ENCODE measurements at places on chromosomes 2 and 18.

DNA sequence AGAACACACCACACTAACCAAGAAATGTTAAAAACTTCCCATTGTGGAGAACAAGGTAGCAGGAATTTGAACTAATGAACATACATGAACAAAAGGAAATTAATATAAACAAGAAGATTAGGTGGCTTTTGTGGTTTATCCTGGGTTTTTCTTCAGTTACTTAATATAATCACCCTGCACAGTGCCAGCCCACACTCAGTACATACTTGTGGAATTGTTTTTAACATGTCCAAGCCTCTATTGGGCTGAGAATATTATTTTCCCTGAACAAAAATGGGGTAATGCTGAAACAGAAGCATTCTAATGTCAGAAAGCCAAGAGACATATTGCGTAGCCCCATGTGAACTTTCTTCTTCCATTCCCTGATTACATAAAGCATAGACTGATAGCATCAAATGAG, 202.8 kb downstream of the DNER start:
- DNase-seq, result no peak

DNA sequence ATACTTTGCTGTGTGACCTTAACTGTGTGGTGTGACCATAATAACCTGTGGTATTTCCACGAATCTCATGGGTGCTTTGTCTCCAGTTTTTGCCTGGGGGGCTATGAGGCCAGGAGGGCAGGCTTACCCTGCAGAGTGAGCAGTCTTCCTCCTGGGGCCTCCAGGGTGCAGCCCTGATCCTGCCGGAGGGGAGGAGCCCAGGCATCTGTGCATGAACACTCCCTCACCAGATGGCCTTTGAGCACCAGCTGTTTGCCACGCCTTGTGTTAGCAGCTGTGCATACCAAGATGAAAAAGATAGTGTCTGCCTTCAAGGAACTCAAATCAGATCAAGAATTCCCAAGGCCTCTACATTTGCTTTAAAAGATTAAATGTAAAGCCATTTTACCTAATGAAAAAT, 75.0 kb upstream of the RBM44 start:
- DNase-seq, result peak; percentile 62

DNA sequence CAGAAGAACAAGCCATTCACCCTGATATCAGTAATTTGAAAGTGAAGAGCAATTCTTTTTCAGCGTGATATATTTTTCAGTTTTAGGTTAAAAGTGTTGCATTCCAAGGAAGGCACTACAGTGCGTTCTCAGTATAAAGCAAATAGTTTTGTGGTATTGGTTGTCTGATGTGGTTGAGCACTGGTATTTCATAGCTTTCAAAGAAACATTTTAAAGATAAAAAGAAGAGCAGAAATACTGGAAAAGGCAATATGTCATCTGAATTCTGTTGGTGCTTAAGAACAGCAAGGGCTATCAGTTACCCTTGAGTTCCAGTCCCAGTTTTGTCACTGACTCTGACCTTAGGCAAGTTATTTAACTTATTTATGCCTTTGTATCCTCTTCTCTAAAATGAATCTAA, 191.6 kb downstream of the BABAM2 start:
- no peak for DNase-seq

DNA sequence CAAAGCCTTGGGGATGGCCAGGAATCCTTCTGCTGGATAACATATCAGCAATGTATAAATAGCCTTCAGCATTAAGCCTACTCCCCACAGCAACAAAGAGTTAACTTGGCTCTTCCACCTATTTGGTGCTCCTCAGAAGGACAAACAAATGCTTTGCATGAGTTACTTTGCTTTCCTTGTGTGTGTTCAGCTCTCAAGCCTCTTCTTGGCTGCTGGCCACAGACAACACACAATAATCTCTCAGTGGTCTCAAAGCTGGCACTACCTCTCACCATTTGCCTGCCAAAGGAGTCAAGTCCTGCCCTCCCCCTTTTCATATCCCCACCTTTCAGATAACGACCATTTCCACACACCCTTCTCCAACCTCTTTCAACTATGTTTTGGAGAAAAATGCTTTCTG, 17.5 kb downstream of the FTCDNL1 start:
- no peak for DNase-seq

DNA sequence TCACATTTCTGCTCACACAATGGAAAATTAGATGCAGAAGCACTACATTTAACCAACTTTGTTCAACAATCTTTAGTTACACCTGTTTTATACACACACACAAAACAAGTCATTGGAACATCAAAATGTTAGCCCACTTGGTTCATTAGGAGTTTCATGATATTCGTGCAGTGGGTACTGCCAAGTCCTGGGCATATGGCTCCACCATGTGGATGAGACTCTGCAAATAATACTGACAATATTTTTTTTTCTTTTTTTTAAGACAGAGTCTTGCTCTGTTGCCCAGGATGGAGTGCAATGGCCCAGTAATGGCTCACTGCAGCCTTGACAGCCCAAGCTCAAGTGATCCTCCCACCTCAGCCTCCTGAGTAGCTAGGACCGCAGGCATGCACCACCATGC, 34.5 kb upstream of the GRB14 start:
- DNase-seq, result no peak

GRCh38 chr2:27086090-27086723, 365 bp upstream of the KHK start:
- peak; percentile 73 for DNase-seq

DNA sequence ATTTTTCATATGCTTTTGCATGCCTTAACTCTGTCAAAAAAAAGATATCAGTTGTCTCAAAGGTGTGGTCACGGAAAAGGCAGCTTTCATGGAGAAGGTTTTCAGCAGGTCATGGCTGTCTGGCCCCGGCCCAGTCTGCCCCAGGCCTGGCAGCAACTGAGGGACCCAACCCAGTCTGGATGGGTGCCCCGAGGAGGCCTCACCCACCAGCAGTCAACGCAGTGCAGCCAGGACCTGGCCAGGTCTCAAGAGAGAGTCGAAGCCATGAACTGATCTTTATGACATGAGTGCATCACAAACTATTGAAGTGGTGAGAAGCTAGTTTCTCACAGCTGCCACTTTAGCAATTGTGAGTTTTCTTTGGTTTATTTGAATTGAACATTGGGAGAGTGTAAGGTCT, 7.9 kb downstream of the TUBB6 start:
- no peak for DNase-seq

GRCh38 chr2:231810905-231811304, 24.7 kb downstream of the COPS7B start:
- DNase-seq, result peak; percentile 62

GRCh38 chr2:35822716-35823115, 532.9 kb upstream of the CRIM1 start:
- DNase-seq, result no peak

DNA sequence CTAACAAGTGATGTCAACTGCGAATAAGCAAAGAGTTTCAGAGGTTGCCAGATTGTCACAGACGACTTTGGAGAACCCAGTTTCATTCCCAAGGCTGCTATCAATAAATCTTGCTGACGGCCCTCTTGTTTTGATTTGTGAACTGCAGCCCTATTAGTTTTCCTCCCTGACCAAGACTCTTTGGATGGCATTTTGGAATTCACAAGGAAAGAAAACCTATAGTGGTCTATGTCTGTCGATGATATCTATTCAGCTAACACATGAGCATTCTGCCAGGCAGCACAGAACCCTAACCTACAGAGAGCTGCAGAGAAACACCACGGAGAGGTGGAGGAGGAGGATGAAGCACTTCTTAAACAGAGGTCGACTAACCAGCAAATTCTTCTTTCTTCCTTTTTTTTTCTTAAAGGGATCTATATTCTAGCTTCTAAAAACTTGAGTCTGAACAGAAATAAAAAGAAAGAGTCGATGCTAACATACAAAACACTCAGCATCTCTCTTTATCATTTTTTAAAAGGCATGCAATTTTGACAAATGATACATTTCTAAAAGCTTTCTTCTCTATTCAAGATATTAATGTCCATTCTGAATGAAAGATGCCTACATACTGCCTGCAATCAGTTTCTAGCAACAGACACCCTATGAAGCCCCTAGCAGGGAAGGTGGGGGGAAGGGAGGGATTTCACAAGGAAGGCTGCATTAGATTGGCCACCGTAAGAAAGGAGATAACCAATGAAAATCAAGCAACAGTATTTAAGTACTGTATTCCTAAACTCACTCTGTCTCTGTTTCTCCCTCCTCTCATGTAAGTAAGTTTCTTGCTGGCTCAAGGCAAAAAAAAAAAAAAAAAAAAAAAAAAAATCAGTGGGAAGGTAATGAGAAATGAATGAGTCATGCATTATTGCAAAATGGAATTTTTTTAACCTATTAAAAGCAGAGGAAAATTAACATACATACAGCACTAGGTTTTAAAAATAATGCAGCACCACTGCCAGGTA, 83.0 kb upstream of the CHRNA1 start:
- peak; percentile 77 for DNase-seq

- no peak for DNase-seq
Measured at GRCh38 chr2:149488706-149489440, 98.7 kb downstream of the MMADHC start.

DNA sequence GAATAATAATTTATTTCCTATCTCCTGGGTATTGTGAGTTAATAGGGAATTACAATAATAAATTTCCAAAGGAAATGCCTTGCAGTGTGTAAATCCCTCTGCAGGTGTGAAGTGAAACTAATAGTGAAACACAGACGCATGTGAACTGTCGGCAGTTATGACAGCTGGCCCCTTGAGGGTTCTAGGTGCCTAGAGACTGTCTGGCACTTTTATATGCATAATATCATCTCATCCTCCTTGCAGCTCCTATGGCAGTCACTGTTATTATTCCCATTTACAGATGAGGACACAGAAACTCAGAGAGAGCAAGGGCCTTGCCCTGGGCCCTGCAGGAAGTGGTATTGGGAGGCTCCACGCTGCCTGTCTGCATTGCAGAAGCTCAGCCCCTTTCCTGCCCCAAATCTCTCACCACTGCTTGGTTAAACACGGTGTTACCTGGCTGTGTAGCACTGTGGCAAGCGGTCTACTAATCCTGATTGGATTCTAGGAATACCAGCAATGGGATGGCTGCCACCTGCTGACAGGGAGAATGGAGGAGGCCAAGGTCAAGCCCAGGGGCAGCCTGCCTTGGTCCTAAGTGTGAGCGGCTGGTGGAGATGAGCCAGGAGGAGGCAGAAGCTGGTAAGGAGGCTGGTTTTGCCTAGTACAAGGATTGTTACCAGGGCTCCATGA, 32.8 kb upstream of the ACKR3 start:
- no peak for DNase-seq

- no peak for DNase-seq
Measured at GRCh38 chr2:144152817-144153271, 367.1 kb downstream of the ZEB2 start.

- DNase-seq, result no peak
Measured at GRCh38 chr2:5666798-5667197, 25.4 kb upstream of the SOX11 start.

DNA sequence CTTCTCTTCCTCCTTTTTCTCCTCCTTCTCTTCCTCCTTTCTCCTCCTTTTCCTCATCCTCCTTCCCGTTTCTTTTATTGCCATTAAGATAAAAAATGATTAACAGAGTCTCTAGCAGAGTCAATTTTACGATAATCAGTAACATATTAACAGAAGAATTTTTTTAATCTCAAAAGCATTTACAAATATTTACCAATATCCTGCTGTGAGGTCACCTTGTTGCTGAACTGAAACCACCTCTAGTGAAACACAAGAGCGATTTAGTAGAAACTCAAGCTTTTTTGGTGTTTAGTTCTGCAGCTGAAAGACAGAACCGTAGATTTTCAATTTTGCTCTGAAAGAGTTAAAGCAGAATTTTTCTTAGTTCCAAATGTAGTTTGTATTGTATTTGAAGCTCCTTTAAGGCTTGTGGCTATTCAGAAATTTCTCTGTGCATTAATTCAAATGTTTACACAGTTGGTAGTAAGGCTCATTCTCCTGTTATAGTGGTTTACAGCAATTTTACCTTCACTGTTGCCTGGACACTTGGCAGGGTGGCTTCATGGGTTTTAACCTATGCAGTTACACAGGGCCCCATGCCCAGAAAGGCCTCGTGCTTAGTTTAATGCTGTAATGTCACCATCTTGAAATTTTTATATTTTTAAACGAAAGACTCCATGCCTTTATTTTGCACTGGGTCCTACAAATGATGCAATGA, 1106.6 kb upstream of the FAM98A start:
- no peak for DNase-seq

DNA sequence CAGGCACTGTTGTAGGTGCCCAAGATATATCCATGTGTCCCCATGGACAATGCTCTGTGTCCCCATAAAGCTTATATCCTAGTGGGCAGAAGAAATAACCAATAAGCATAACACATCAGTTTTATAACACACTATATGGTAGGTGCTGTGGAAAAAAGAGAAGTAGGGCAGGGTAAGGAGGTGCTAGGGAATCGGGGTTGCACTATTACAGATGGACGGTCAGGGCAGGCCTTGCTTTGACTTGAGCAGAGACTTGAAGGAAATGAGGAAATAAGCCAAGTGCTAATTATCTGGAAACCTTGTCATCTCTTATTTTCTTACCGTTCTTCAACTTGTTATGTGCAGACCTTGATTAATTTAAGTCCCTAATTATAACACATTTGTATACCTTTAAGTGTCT, 82.0 kb downstream of the PHLPP1 start:
- no peak for DNase-seq

- DNase-seq, result no peak
Measured at GRCh38 chr2:70505613-70506391, 47.8 kb downstream of the TGFA start.

GRCh38 chr2:8064603-8065002, 617.3 kb upstream of the ID2 start:
- no peak for DNase-seq

DNA sequence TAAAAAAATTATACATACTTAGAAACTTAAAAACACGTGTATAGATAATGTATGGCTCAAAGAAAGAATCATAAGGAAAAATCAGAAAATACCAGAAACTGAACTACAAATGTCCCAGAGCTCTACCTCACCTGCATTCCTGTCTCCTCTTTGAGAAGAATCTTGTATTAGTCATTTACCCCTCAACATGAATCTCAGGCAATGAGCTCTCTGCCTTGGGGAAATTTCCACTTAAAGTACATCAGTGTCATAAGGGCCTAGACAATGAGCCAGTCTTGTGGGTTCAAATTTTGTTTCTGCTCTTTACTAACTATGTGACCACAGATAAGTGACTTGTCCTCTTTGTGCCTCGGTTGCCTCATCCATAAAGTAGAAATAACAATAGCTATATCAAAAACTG, 40.1 kb downstream of the SCG2 start:
- DNase-seq, result peak; percentile 60

DNA sequence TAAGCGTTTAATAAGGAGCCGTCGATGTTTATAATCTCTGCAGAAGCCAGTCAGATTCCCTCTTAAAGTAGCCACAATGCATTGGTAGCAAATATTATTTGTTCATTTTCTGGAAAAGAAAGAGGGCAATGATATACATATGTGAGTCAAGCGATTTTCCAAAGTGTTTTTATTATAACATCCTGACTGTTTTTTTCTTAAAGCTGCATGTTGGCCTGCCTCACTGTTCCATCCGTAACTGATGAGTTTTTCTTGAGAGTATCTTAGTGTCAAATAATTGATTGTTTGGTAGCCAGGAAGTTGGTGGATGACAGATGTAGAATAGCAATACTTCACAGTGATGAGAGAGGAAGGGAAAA, 3.7 kb downstream of the TSHZ1 start:
- DNase-seq, result no peak

Measured in foreskin keratinocyte (primary cell).